Smooth muscle cell of trachea (primary cell): ENCODE measurements at places on chromosomes 5 and 9. TPM values are rescaled to one million over a fixed set of nuclear protein-coding genes. Genes with fewer than 3 reads are reported as not detected.

The CCL27 gene
- total RNA-seq = 0.15 and 0.17 TPM in 2 replicates

The LRRC19 gene
- total RNA-seq = not detected in 2 replicates

The F12 gene
- total RNA-seq = 0.17 TPM in 1 of 2 replicates, not detected in the other

The ARID3C gene
- total RNA-seq = not detected in 2 replicates

The ELOVL7 gene
- 0.33 TPM in 1 of 2 replicates, not detected in the other for total RNA-seq

The SGCD gene
- 12.2 and 22.0 TPM in 2 replicates for total RNA-seq

The TMEM232 gene
- 7.0 and 7.6 TPM in 2 replicates for total RNA-seq

The FOXD4L5 gene
- 0.15 and 0.17 TPM in 2 replicates for total RNA-seq

The ACTBL2 gene
- not detected in 2 replicates for total RNA-seq

The TRPM3 gene
- under 0.01 and 0.44 TPM in 2 replicates for total RNA-seq

The ANKRD18B gene
- total RNA-seq = 0.87 and 2.6 TPM in 2 replicates

The BRD3OS gene
- 21.8 and 41.8 TPM in 2 replicates for total RNA-seq

The PPP1R26 gene
- total RNA-seq = 6.7 and 10.3 TPM in 2 replicates

The CCDC192 gene
- not detected in 2 replicates for total RNA-seq

The GPR151 gene
- not detected in 2 replicates for total RNA-seq

The ARL14EPL gene
- total RNA-seq = not detected in 2 replicates

The TOR4A gene
- 25.5 and 28.9 TPM in 2 replicates for total RNA-seq

The GRM6 gene
- not detected in 2 replicates for total RNA-seq

The PCDHGA8 gene
- total RNA-seq = 3.9 and 5.6 TPM in 2 replicates

The URM1 gene
- total RNA-seq = 32.7 and 36.7 TPM in 2 replicates

The KLHL3 gene
- 1.2 and 3.8 TPM in 2 replicates for total RNA-seq

The STK32A gene
- 0.44 and 0.83 TPM in 2 replicates for total RNA-seq

The PROB1 gene
- total RNA-seq = 1.2 and 2.6 TPM in 2 replicates

The LOX gene
- 53.8 and 66.2 TPM in 2 replicates for total RNA-seq

The SLC1A3 gene
- total RNA-seq = 8.3 and 11.6 TPM in 2 replicates

The GABRA6 gene
- total RNA-seq = not detected in 2 replicates

The DNAI1 gene
- under 0.01 and 0.58 TPM in 2 replicates for total RNA-seq

The CDH6 gene
- total RNA-seq = 61.4 and 77.2 TPM in 2 replicates

The TRAF2 gene
- total RNA-seq = 11.8 and 14.6 TPM in 2 replicates

The NKD2 gene
- total RNA-seq = 4.6 and 7.1 TPM in 2 replicates

The GPR107 gene
- 31.1 and 37.2 TPM in 2 replicates for total RNA-seq

The ERP44 gene
- 9.1 and 12.2 TPM in 2 replicates for total RNA-seq

The TAL2 gene
- total RNA-seq = 0.29 TPM in 1 of 2 replicates, not detected in the other

The PCDHGA7 gene
- 5.4 and 8.4 TPM in 2 replicates for total RNA-seq

The ANKRD33B gene
- 2.6 and 25.0 TPM in 2 replicates for total RNA-seq

The GLRA1 gene
- not detected in 2 replicates for total RNA-seq

The YIPF5 gene
- total RNA-seq = 137 and 159 TPM in 2 replicates

The FOXD4L6 gene
- not detected in 2 replicates for total RNA-seq

The ITK gene
- not detected in 2 replicates for total RNA-seq

The CARD9 gene
- total RNA-seq = 0.87 and 1.3 TPM in 2 replicates
